ENCODE measurements at places on chromosomes 4 and X.

GRCh38 chr4:188551156-188551555 lies 411.9 kb downstream of the TRIML1 start:
- DNase-seq = no peak

GRCh38 chrX:9988762-9989161 lies 21.6 kb downstream of the CLDN34 start:
- DNase-seq = no peak

- no peak for DNase-seq
Measured at GRCh38 chr4:102036619-102037376, 246.3 kb downstream of the BANK1 start.

- DNase-seq = no peak
Measured at GRCh38 chr4:177391953-177392352, 50.3 kb downstream of the AGA start.

DNA sequence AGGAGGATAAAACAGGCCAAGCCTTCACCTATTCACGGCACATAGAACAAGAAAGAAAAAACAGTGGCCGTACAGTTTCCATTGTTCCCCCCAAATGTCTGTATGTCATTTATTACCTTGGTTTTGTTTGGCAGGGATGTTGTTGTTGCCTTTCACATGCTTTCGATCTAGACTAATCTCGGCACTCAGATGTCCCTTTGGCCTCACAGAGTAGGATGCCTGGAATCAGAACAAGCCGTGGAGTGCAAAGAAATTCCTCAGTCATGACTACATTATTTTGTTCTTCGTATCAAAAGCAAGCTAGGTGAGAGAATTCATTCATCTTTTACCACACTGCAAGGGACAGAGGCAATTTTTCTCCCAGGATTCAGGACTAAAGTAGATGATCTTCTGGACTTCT lies 106.9 kb downstream of the SMIM20 start:
- DNase-seq = no peak

DNA sequence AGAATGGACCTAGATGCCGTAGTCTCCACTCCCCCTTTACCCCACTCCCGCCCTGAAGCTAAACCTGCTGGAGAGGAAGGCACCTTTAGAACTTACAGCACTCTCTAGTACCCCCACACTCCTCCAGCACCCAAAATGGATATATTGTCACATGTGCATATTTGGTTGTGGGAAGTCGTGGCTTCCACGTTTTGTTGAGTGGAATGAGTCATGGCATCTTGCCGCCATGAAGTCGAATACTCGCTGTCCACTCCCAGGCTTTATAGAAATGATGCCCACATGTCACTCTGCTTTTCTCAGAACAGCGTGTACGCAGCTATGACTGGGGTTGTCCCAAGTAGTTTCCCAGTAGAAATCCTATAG lies 545 bp downstream of the ABCE1 start:
- DNase-seq = peak; percentile 17

- no peak for DNase-seq
Measured at GRCh38 chrX:69037786-69038185, 127.5 kb downstream of the PJA1 start.

GRCh38 chr4:155367608-155368007 lies 9.2 kb downstream of the MAP9 start:
- no peak for DNase-seq

GRCh38 chrX:38102875-38103274 lies 96.5 kb downstream of the SYTL5 start:
- no peak for DNase-seq

GRCh38 chr4:31228068-31228467 lies 507.9 kb downstream of the PCDH7 start:
- DNase-seq = no peak

DNA sequence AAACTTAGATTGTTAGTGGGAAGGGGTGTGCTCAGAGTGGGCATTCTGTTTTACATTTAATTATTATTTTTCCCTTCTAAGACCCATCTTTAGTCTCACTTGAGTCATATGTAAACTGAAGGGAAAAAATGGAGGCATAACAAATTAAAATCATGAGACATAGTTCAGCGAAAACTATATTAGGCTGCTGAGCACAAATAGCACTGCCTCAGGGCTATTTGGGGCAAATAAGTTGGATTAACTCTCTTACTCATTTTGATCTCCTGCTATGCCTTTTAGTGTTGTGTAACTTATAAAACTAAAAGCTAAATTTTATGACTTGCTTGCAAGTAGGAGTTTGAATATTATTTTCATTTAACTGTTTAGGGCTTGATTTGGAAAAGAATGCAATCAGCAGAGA lies 1329.2 kb upstream of the PCDH7 start:
- no peak for DNase-seq

GRCh38 chrX:68895341-68895755 lies 66.5 kb downstream of the EFNB1 start:
- no peak for DNase-seq

- no peak for DNase-seq
Measured at GRCh38 chrX:123847056-123847455, 12.8 kb upstream of the XIAP start.

DNA sequence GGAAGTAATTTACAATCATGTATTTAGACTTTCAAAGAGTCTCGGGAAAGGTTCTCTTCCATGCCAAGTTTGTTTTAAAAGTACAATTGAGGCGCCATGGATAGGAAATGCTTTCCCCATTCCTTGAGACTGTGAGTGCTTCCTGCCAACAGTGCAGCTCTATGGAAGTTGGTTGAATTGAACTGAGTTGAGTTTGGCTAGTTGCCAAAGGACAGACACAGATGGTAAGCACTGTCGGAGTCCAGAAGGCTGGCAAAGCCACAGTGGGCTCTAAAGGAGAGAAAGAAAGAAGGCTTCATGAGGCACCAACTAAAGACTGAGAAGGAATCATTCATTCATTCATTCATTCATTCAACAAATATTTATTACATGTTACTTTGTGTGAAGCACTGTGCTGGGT lies 4.3 kb upstream of the KCNE5 start:
- DNase-seq = no peak

- DNase-seq = no peak
Measured at GRCh38 chr4:188414441-188414840, 275.2 kb downstream of the TRIML1 start.

DNA sequence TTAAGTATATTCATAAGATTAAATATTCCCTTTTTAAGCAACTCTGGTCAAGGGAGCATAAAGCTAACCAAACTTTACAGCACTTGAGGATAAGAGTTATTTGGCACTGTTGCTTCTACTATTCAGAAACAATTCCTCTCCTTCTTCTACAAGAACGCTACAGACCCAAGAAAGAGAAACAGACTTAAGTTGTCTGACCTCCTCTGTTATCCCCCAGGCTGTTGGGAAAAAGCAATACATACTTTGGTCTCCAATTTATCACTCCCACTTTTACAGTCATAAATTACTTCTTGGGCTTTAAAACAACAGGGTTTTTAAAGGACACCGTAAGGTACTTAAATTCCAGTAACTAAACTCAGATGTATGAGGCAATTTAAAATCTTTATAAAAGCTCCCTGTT lies 147.4 kb downstream of the COL25A1 start:
- DNase-seq = no peak

GRCh38 chr4:102627831-102628523 lies 126.8 kb downstream of the NFKB1 start:
- DNase-seq = no peak

- no peak for DNase-seq
Measured at GRCh38 chrX:13283950-13284546, 35.8 kb downstream of the ATXN3L start.

- DNase-seq = peak; percentile 16
Measured at GRCh38 chr4:123477711-123478209, 81.2 kb downstream of the SPRY1 start.

DNA sequence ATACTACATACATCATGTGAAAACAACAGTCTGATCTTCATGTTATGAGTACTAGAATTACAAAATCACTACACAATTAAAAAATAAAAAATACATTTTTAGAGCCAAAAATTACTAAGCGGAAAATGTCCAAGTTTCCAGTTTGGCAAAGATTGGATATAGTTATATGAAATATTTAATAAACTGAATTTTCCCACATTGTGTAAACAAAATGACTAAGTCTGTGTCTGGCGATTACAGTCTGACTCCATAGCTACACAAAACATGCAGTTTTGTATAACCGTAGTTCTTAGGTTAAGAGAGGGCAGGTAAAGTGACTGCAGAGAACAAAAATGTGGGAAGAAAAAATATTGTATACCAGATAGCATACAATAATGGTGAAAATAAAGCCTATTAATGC lies 59.2 kb upstream of the TMEM47 start:
- DNase-seq = no peak

GRCh38 chr4:21830272-21830671 lies 118.3 kb downstream of the KCNIP4 start:
- DNase-seq = no peak

DNA sequence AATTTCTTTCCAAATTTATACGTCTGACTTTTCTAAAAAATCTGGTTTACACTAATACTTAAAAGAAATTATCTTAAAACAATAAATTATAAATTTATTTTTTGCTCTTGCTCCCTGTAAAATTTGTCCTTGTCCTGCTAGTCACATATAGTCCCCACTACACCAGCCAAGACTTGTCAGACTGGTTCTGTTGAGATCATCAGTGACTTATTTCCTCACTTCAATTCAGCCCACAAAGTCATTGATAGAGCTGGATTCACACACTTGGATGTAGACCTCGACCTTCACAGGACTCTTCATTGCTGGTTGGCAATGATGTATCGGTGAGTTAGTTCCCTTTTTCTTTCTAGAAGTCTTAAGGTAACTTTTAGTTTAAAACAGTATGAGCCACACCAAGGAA lies at the start of gene TMPRSS11E:
Gene TMPRSS11E (plus strand): TSS at position 263 of the 400 bp plus-strand sequence. CDS start 50 bp downstream, at position 313.
- DNase-seq = no peak

DNA sequence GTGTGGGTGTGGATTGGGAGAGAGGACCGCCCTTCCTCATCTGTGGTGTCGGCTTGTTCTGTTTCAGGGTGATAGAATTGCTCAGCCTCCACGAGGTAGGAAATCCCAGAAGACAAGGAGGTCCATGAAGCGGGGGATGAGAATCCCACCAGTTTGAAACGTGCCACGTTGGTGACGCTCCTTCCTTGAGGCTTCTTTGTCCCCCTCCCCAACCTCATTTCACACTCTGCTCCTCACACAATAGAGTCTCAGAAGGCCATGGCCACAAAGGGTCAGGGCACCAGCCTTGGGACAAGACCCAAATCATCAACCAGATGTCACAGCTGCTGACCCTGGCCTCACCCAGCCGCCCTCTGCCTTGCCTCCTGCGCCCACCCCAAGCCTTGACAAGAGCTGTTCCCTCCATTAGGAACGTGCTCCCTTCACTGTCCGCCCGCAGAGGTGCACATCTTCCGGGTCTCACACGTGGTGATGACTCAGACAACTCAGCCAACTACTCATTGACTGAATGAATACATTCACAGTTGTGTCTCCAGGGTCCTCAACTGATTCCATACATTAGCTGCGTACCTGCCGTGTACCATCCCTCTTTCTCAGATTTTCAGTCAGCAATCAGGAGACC lies 18.3 kb downstream of the BLOC1S4 start:
- DNase-seq = no peak
